ENCODE measurements at places on chromosomes 4 and X.

DNA sequence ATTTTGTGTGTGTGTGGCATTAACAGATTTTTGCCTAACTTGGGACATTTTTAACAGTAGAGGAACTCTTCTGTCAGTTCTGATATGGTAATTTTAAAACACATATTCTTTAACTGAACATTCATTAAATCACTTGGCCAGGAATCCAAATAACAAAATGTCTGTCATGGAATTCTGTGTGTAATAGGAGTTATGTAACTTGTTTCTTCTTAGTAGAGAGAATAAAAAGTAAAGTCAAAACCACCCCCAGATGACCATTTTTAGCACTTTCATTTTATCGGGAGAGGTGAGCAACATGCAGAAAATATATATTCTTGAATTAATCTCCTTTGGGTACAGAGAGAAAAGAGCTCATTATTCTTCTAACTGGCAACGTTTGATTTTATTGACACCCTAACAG is 1740.3 kb downstream of the STIM2 start:
- no peak for DNase-seq

- DNase-seq = no peak
Measured at GRCh38 chrX:24153178-24153795, 3.8 kb downstream of the ZFX start.

- DNase-seq = no peak
Measured at GRCh38 chr4:159308566-159309340, 205.9 kb downstream of the RAPGEF2 start.

DNA sequence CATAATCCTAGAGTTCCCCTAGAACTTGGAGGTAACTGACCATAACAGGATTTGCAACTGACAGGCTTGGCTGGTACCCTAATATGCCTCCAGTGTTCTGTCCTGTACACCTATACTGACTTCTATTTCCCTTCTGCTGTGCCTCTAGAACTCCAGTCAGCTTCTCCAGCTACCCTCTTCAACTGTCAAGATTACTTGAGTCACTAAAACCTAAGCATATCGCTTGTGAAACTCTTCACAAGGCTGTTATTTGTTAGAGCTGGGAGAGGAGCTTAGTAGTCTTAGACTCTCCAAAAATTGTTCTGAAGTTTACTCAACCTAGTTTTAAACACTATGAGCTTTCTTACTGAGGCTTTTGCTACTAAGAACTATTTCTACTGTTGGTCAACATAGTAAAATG is 52.0 kb downstream of the CCNG2 start:
- no peak for DNase-seq

- DNase-seq = no peak
Measured at GRCh38 chr4:139934708-139935195, 219.2 kb downstream of the MAML3 start.

GRCh38 chrX:51456814-51457213 is 39.6 kb downstream of the NUDT11 start:
- DNase-seq = no peak

GRCh38 chr4:2662598-2662997 is 93.5 kb downstream of the TNIP2 start:
- no peak for DNase-seq

DNA sequence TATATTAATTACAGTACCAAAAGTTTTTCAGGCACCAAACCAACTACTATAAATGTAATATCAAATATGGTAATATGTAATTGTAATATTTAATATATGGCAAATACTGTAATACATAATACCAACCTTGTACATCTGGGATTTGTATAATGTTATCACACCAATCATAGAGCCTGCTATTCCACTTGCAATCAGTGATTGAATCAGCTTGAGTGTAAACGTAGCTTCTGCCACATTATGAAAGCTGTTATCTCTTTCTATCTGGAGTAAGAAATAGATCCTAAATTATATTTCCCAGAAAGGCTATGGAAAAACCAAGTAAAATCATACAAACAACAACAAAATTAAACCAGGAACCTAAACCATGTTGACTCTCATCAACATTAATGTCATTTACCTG is 24.7 kb upstream of the NEUROG2 start:
- no peak for DNase-seq

GRCh38 chrX:55486736-55487135 is 2.9 kb downstream of the USP51 start:
- DNase-seq = no peak
